ENCODE measurements at places on chromosomes 13 and 19.

- no peak for DNase-seq
Observed at GRCh38 chr13:113565526-113566226, 18.9 kb upstream of the TFDP1 start.

GRCh38 chr13:65857942-65858565 lies 1372.1 kb downstream of the PCDH9 start:
- no peak for DNase-seq

DNA sequence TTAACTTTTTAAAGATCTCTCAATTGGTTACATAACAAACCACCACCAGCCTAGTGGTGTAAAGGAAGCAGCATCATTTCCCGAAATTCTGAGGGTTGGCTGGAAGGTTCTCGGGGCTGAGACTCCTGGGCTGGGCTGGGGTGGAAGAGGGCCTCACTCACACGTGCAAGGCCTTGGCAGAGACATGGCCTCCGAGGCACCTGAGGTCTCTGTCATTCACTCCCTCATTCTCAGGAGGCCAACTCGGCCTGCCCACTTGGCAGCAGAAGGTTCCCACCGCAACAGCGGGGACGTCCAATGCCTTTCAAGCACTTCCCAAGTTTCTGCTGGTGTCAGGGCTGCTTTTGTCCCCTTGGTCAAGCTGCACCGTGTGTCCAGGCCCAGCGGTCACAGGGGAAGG lies 18.6 kb upstream of the RASA3 start:
- no peak for DNase-seq

DNA sequence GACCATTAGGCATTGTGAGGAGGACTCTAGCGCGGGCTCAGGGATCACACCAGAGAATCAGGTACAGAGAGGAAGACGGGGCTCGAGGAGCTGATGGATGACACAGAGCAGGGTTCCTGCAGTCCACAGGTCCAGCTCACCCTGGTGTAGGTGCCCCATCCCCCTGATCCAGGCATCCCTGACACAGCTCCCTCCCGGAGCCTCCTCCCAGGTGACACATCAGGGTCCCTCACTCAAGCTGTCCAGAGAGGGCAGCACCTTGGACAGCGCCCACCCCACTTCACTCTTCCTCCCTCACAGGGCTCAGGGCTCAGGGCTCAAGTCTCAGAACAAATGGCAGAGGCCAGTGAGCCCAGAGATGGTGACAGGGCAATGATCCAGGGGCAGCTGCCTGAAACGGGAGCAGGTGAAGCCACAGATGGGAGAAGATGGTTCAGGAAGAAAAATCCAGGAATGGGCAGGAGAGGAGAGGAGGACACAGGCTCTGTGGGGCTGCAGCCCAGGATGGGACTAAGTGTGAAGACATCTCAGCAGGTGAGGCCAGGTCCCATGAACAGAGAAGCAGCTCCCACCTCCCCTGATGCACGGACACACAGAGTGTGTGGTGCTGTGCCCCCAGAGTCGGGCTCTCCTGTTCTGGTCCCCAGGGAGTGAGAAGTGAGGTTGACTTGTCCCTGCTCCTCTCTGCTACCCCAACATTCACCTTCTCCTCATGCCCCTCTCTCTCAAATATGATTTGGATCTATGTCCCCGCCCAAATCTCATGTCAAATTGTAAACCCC lies 2.8 kb upstream of the CEACAM5 start:
- DNase-seq = peak; percentile 26

- no peak for DNase-seq
Observed at GRCh38 chr13:107518780-107519179, 696.6 kb downstream of the LIG4 start.

GRCh38 chr13:83549671-83550070 lies 332.6 kb downstream of the SLITRK1 start:
- no peak for DNase-seq

- no peak for DNase-seq
Observed at GRCh38 chr13:48485432-48485831, 47.4 kb downstream of the RCBTB2 start.

GRCh38 chr13:110913322-110914080 lies 1.4 kb downstream of the ANKRD10 start:
- no peak for DNase-seq

DNA sequence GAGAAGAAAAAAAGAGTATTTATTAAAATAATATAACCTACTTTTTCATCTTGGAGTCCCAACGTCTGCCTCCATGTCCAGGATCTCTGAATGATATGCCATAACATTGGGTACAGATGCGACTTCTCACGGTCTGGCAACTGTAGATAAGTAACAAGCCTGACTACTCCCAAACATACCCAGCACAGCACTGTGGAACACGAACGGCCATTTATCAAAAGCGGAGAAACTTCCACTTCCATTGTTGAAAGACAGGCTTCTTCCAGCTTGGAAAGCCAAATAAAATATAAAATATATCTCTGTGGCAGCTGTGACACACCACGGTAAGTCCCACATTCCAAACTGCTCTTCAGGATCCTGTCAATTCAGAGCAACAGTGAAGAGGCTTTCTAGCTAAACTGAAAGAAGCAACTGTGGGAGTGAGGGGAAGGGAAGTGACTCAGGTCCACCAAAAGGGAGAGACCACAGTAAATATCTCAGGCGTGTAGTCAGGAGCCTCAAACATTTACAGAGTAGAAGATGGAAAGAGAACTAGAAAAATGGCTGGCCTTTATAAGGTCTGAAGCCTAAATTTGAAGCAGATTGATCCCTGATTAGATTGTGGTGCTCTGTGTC lies 331.7 kb downstream of the LIG4 start:
- DNase-seq = no peak
